ENCODE measurements at places on chromosomes 11 and 22. TPM values are rescaled to one million over a fixed set of nuclear protein-coding genes. Genes with fewer than 3 reads are reported as not detected.

Gene OR52H1
- not detected for total RNA-seq

Gene CLMP
- 34.7 TPM for total RNA-seq

Gene ZNF280A
- not detected for total RNA-seq

Gene RBM4
- 137 TPM for total RNA-seq

Gene MS4A4A
- 2.9 TPM for total RNA-seq

Gene GDPD4
- total RNA-seq: not detected

Gene OR5B17
- total RNA-seq: not detected

Gene TXN2
- 25.8 TPM for total RNA-seq

Gene VSIG2
- not detected for total RNA-seq

Gene SMTNL1
- 107 TPM for total RNA-seq

Gene P2RX3
- total RNA-seq: not detected

Gene SEPTIN3
- 0.51 TPM for total RNA-seq

DNA sequence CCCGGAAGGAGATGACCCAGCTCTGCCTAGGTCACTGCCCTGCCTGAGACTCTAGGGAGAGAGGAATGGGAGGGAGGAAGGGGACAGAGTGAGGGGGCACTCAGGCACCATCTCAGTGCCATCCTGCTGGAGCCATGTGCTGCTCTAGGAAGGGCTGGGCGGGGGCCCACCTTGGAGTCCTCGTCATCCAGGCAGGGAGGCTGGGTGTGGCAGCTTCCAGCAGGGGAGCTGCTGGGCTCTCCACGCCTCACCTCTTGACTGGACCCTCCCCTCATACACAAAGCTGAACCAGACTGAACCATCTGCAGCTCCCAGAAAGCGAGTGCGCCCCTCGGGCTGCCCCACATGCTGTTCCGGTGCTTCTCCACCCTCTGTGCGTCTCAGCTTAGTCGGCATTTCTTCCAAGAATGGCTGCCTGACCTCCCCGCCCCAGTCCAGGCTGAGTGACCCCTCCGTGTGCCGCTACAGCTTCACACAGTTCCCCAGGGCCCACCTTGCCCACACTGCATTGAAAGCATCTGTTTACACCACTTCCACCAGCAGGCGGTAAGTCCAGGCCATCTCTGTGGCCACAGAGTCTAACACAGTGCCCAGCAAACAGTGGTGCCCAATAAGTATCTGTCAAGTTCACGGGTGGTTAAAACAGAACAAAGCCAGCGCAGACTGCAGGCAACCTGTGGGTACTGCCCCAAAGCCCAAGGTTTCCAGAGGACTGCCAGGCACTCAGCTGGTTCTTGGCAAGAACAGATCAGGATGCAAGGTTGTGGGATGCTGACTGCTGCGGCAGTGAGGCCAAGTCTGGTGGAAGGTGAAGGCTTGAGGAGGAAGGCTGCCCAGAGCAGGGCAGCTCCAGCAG lies 9.4 kb upstream of the TRIM29 start:
- no peak for DNase-seq

GRCh38 chr11:34240150-34240494 lies 117.7 kb downstream of the ABTB2 start:
- DNase-seq: no peak

DNA sequence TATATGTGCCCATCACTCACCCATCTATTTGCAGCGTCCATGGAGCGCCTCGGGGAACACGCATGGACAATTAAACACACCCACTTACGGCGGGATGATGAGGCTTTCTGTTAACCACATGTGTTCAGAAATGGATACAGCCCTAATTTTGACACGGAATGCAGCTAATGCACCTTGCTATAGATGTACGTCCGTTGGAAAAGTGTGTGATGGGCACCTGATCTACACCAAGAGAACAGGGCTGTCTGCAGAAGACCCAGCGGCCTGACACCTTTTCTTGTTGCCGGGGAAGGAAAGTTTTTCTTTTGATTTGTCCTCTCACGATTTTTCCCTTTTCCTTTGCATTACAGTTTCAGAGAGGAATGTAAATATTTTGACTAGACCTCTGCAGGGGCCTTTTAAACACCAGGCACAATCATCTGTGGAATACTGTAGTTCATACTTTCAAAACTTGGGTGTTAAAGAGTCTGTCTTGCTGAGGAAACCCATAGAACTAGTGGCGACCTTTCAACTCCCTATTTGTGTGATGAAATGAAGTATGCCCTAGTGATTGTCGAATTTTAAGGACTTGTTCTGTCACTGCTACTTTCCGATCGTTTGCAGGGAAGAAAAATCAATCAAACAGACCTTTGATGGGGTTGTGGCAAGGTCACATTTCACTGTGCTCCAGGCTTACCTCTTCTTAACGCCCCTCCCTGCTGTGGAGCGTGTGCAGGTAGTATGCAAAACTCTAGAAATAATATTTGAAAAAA lies 16.5 kb upstream of the PAX6 start:
- no peak for DNase-seq

DNA sequence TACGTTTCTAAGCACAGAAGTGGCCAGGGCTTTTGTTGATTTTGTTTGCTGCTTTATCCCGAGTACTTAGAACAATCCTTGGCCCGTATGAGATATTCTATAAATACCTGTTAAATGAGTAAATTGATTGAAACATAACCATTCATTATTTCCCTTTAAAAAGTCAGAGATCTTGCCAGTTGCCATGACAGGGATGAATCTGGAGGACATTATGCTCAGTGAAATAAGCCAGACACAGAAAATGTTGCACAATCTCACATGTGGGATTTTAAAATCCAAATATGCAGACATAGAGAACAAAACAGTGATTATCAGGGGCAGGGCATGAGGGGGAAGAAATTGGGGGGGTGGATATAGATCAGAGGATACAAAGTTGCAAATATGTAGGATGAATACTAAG lies 1240.1 kb downstream of the LRRC4C start:
- peak; percentile 36 for DNase-seq

DNA sequence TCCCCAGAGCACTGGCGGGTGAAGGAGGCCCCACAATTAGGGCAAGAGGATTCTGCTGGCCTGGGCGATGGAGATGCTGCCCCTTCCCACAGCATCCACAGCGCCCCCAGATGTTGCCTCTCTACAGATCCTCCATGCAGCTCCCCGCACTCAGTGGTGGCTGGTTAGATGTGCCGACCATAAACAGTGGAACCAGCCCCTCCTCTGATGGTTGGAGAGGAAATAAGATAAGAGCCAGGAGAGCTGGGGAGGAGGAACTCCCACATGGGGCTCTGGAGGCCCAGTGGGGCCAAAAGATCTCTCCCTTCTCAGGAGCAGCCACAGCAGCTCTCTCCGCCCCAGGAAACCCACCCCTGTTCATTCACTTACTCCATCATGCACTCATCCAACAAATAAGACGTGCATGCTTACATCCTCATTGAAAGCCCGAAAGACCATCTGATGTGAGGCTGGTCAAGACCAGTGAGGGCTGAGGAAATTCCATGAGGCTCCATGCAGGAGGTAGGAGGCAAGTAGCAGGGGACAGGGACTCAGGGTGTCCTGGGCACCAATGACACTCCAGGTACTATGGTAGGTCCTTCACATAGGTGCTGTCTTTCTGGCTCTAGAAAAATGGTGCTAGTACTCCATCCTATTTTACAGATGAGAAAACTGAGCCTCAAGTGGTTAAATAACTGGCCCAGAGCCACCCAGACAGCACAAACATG lies 1.5 kb downstream of the PTGDR2 start:
- no peak for DNase-seq

- peak; percentile 80 for DNase-seq
These were observed 33.9 kb downstream of the TSPAN4 start for GRCh38 chr11:876545-876944.

GRCh38 chr22:49765951-49766350 lies 61.7 kb downstream of the BRD1 start:
- no peak for DNase-seq

- peak; percentile 82 for DNase-seq
These were observed 58.1 kb downstream of the POLD3 start for GRCh38 chr11:74650498-74650897.

DNA sequence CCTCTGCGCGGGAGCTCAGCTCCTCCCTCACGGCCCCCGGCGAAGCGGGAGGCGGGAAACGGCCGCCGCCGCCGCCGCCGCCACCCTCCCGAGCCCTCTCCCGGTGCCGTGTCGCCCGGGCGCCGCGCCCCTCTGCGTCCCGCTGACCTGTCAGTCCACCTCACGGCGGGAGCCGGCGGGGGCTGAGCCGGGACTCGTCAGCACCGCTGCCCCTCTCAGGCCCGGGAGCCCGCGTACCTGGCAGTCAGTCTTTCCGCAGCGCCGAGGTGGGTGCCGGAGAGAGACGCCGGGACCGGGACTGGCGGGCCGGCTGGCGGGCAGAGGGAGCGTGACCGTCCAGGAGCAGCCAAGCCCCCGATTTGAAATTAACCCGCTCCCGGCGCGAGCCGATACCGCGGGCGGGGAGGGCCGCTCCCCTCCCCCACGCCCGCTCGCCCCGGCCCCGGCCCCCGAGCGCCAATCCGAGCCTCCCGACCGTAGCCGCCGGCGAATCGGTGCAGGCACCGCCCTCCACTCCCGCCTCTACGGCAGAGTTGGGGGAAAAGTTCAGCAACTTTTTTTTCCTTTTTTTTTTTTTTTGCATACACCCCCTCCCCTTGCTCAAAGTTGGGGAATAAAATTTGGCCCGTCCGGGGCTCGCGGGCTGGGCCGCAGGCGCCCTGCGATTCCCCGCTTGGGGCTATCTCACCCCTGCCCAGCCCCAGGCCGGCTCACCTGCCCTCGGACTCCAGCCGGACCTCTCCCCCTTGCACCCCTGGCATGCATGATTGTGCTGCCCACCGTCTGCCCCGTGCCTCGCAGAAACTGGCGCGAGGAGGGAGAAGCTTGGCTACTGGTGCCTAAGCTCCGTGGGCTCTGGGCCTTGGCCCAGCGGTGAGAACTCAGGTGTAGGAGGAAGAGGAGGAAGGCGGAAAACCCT lies 774 bp upstream of the E2F8 start:
- DNase-seq: peak; percentile 63

DNA sequence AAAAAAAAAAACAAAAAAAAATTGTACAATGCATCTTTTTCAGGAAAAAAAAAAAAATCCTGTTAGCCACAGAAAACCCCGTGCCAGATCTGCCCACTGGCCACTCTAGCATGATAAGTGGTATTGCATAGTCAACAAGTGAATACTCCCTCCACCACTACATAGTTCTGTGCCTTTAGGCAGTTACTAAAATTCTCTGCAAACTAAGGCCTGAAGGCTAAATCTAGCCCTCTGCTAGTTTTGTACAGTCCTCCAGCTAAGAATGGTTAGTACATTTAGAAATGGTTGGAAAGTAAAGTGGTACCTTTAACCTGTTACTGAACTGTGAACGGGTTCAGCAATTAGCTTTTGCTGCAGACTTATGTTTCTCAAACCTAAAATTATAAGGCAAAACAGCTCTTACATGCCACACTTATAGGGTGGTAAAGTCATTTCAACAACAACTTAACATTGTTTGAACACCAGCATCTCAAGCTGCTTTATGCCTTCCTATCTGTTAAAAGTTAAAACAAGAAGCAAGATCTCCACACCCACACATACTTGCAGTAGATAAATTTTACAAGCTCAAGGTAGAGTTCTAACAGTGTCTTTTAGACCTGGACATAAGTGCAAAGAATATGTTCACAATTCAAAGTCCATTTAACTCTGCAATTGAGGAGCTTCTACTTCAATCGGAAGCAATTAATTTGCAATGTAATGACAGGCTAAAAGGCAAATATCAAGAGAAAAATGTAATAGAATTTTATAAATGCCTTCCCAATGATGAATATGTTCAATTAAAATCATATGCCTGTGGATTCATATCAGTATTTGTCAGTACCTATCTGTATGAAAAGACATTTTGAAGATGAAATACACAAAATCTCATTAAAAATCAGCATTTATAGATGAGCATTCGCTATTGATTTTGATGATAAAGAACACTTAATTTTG lies 7.3 kb downstream of the C11orf71 start:
- DNase-seq: no peak

GRCh38 chr11:96340555-96340885 lies 2.5 kb downstream of the MAML2 start:
- DNase-seq: no peak

DNA sequence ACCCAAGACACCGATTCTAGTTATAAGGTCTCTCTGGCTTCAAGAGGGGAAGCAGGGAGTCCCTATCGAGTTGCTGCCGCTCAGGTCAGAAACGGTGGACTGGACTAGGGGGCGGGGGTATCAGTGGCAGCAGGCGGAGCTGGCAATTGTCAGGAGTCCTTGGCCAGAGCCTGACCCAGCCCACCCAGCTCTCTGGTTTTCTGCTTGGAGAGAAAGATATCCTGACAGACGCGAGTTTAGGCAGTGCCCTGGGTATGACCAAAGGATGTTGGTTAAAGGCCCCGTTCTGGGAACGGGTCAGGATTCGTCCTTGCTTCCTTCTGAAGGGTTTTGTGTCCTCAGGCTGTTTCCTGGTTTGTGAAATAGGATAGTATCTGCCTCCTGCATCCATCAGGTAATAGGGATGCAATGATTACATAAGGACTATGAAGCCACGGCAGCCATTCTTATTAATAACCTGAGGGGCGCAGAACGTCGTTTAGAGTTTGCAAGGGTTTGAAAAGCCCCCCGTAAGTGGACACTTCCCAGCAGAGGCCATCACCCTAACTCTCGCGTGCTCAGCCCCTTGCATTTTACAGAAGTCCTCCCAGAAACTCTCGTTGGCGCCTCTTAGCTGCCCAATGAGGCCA lies 700 bp upstream of the DEPDC5 start:
- DNase-seq: peak; percentile 61

- DNase-seq: peak; percentile 24
These were observed 46.0 kb upstream of the KLHL35 start for GRCh38 chr11:75478783-75479596.

- no peak for DNase-seq
These were observed 5.7 kb upstream of the DGAT2 start for GRCh38 chr11:75762885-75763284.

Data from tongue (tissue), 3 donors.